ENCODE measurements at places on chromosomes 3 and 15.
A peak's percentile ranks its signal among the peaks of the same experiment; 100 is the strongest.

DNA sequence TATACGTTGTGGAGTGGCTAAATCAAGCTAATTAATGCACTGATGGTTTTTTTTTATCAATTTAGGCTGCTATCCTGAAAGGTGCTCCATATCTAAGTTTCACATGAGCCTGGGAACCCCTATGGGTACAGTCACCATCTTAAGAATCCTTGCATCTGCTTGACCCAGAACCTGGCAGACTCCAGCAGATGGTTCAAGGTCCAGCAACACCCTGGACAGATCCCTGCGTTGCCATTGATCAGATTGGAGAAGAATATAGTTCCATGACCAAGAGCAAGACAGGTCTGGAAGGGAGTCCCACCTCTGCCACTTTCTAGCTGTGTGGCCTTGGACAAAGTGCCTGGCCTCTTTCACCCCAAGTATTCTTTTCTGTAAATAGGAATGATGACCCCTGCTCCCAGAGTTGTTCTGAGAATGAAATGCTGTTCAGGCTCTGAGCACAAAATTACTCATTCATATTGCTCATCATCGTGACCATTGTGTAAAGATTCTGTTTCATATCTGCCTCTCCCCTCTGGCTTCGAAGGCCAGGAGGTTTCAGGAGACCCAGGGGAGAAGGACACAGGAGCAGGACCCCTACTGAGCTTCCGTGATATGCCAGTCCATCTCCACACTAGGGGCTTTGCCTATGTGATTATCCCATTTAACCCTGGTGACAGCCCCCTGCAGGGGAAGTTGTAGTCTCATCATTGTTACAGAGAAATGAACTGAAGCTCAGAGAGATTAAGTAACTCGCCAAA, 30.0 kb upstream of the TSEN2 start:
- no peak for DNase-seq

DNA sequence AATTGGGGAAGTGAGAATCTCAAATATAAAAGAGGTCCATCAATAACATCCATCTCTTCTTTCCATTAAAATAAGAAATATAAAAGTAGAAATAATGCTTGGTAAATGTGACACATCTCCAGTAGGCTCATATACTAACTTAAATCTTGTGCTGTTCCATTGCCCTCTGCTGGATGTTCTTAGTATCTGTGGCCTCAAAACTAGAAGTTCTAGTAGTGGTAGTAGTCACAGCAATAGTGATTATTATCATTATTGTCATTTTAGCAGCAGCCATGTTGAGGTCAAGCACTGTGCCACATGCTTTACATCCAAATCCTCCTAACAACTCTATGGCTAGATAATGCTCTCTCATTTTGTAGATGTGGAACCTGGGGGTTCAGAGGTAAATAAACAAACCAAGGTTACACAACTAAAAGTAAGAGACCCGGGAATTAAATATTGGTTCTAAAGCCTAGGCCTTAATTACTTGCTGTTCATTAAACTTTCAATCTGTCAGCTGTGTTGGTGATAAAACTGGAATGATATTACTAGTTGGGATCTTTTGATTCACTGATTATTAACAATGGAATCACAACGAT, 20.2 kb upstream of the BTLA start:
- peak; percentile 68 for DNase-seq

- no peak for DNase-seq
Observed at GRCh38 chr15:54576298-54576935, 598.2 kb downstream of the UNC13C start.

GRCh38 chr3:184784731-184785500, 27.1 kb upstream of the VPS8 start:
- no peak for DNase-seq

- DNase-seq: no peak
Observed at GRCh38 chr3:180421221-180421620, 180.7 kb upstream of the TTC14 start.

DNA sequence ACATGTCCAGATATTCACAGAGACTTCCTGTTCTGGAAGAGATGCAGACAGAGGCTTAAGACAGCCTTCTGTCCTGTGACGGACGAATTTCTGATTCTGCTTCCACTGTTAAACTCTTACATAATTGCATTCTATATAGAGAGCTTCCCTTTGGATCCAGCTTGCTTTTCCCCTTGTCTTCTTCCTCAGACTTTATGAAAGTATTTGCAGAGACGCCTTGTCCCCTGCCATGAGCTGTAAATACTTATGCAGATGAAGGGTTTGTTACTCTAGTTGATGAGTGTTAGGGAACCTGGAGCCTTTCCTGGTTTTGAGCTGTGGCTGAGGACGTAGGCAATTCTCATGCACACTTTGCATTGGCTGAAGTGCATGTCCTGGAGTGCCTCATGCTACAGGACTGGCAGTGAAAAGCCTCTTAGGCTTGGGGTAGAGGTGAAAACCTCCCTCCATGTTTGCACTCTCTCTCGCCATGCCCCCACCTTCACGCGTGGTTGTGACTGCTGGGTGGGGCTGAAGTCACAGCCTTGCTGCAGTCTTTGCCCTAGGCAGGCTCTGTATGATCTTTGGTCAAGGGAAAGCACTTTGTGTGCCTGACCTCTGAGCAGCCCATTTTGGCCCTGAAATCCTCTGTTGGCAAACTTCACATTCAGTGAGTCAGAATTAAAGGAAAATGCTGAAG, 286.6 kb downstream of the PTPRG start:
- DNase-seq: no peak

DNA sequence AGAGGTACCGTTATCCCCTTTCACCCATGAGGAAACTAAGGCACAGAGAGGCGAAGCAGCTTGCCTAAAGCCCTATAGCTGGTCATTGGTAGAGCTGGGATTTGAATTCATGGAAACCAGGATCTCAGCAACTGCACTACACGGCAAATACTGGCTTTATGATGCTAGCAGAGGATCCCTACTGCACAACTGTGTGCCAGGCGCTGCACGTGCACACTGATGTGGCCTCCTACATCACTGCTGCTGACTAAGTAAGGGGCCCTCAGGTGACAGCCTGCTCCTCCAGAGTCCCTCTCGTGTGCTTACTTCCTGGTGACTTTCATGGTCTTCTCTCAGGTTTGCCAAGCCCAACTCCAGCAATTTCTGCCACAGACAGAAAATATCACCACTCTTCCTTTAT, 3.4 kb upstream of the POLG start:
- DNase-seq: no peak

GRCh38 chr15:85094685-85095084, 113.0 kb downstream of the PDE8A start:
- no peak for DNase-seq

GRCh38 chr3:149454746-149455145, 19.8 kb upstream of the TM4SF4 start:
- no peak for DNase-seq

DNA sequence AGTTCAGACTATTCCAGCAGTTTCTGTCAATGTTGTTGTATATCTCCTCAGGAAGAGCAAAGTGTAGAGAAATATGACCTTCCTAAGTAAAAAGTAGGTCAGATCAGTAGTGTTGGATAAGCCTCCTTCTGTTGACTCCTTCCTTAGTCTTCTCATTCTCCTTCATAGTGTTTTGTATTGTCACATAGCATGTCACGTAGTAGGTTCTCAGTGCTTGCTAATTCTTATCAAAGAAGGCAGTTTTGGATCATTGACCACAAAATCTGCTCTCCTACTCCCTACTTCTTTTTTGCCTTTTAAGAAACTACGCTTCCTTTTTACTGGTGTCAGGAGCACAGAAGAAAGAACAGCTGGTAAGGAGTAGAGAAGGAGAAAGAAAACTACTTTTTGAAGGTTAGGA, 1.0 kb upstream of the MGA start:
- no peak for DNase-seq

DNA sequence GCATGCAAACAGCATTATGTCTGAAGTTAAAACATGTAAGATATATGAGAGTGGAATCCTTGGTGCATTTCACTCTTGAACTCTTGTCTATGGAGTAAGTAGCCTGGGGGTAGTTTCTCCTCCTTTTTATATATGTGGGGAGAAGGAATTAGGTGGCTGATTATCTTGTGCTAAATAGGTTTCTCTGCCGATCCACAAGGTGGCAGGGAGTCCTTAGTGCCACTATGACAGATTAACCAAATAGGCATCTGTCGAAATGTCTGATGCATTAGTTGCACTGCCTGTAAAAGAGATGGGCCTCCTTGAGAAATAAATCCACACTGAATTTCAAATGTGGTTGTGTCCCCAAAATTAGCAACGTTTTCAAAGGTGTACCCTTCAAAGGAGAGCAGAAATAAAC, 170.1 kb downstream of the CNTN4 start:
- no peak for DNase-seq

DNA sequence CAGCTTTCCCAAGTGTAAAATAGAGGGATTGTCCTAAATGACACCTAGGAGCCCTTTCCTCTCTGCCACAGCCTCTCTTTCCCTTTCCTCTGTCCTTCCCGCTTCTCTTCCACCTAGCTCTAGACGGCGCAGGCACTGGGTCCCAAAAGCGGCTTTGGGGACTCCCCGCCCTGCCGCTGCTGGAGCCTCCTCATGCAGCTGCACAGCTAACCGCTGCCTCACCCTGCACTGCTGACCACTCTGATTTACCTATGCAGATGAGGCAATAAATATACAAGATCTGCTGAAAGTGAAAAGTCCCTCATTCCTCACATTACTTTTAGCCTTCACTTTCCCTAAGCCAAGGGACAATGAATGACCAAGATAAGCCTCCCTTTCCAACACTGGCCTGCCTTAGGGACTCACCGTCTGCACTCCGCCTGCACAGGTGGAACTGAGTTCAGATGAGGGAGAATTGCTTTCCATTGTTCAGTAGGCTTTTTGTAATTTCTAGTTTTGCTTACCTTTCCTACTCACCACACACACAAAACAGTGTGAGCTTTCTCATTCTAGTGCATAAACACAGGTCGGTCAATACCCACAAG, 197.5 kb upstream of the BCL6 start:
- no peak for DNase-seq

DNA sequence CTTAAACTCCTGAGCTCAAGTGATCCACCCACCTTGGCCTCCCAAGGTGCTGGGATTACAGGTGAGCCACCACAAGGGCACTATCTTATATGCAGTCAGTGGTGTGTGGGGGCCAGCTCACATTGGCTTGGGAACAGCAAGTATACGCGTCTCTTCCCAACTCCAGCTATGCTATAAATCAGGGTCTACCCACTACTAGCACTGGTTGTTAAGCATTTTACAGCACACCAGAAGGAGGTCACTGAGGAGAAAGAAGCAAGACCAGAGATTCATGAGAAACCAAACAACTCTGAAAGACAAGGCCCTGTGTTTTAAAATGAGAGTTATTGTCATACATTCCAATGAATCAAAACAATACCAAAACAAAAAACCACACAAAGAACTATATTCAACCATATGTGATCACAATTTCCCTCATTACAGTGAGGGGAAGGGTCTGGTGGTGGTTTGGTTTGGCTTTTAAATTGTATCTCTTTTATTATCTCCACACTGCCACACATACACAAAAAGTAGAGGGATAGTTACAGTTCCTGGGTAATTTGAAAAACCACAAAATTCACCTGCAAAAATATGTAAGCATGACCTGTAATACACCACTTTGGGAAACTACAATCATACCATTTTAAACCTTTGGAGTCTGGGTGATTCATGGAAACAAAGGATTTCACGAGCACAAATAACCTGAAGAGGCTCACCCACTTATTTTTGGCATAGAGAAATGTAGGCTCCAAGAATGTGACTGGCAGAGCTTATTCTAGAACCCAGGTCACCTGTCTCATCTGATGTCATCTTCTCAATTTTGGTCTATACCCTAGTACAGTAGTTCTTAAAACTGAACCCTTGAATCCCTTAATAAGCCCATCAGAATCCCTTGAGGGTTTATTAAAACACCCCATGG, 5.2 kb downstream of the MAGI1 start:
- no peak for DNase-seq

DNA sequence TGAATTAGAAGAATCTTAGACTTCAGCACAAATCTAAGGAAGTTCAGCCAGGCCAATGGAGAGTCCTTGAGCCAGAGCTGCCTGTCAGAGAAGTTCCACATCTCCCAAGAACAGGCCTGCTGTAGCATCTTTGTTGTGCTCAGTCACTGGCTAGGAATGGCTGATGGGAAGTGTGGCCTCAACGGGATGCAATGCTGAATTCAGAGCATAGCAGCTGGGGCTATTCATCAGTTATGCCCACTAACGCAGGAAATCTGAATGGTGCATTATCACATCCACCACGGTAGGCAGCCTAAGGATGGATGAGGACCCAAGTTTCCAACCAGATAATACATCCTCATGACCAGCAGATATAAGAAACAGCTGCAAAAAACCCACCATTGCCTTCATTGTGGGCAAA, 3.2 kb upstream of the EIF1B start:
- no peak for DNase-seq

GRCh38 chr3:56870436-56870835, 68.7 kb upstream of the ARHGEF3 start:
- no peak for DNase-seq

DNA sequence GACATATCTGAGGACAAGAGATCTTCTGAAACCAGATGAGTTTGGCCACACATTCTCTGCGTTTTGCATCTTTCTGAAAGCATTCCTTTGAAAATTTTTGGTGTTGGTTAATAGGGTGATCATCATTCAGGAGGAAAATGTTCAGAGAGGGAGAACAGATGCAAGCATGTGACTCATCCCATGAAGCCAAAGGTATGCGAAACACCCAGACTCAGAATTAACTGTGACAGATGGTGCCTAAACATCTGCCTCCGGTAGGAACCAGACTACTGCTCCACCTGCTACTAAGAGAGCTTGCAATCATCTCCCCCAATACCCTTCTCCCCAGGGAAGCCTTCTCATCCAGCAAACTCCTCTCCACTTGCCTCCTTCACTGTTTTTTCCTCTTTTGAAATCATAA, 46.2 kb downstream of the TRIM69 start:
- no peak for DNase-seq

GRCh38 chr3:88984256-88984655, 123.2 kb upstream of the EPHA3 start:
- DNase-seq: no peak

- no peak for DNase-seq
Observed at GRCh38 chr3:133138017-133138416, 99.8 kb downstream of the TMEM108 start.

DNA sequence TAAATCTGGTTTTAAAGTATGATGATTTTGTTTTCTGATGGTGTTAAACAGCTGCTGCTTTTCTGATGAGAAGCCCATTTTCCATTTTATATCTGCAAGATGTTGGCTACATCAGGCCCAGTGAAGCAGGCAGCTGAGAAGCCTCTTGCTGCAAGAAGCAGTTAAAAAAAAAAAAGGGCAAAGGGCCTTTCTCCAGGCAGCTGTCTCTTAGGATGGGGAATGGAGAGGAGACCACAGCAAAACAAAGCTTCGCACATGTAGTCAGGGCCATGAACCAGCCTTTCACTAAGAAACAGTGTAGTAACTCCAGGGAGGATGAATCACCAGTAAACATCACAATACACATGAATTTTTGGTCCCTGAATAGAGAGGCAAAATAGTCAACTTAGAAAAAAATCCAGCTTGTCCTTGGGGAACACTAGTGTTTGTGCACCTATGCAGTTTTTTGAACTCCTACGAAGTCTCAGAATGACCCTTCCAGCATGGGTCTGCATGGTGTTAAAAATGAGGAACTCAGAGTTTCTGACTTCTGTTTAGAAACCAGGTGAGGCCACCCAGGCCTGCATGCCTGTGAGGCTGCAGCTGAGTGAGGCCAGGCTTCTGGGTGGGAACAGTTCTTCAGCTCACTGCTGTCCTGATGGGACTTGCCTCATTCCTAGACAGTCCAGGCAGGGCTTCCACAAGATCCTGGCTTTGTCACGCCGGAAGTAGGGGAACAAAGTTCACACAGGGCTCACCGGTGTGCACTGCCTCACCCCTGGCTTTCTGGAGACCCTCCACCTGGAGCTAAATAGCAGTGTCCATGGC, 518.7 kb downstream of the MCTP2 start:
- no peak for DNase-seq
